ENCODE measurements at places on chromosomes 6 and 20. TPM values are rescaled to one million over a fixed set of nuclear protein-coding genes. Genes with fewer than 3 reads are reported as not detected.

TOX2 gene
- 5.2 TPM for total RNA-seq

LY6G6C gene
- not detected for total RNA-seq

RNF114 gene
- total RNA-seq, result 153 TPM

BMP6 gene
- total RNA-seq, result 3.2 TPM

KCNK17 gene
- not detected for total RNA-seq

OR2J3 gene
- not detected for total RNA-seq

C6orf163 gene
- total RNA-seq, result 2.0 TPM

WFDC10B gene
- not detected for total RNA-seq

HACE1 gene
- 27.7 TPM for total RNA-seq

DSP gene
- 802 TPM for total RNA-seq

STXBP5 gene
- 33.9 TPM for total RNA-seq

PDYN gene
- total RNA-seq, result not detected

PRSS16 gene
- 1.2 TPM for total RNA-seq

SLCO4A1 gene
- 45.9 TPM for total RNA-seq

OR2H2 gene
- not detected for total RNA-seq

ZNF391 gene
- 14.2 TPM for total RNA-seq

TRERF1 gene
- total RNA-seq, result 20.6 TPM

HFE gene
- total RNA-seq, result 7.6 TPM

TRIM31 gene
- not detected for total RNA-seq

KHDRBS2 gene
- total RNA-seq, result 1.7 TPM

OR12D3 gene
- total RNA-seq, result not detected

ADGRG6 gene
- 22.6 TPM for total RNA-seq

MLIP gene
- not detected for total RNA-seq

SLC23A2 gene
- total RNA-seq, result 14.7 TPM

TMEM170B gene
- total RNA-seq, result 2.5 TPM

BANF2 gene
- total RNA-seq, result not detected

TEAD3 gene
- total RNA-seq, result 29.0 TPM

WFDC2 gene
- total RNA-seq, result 2.2 TPM

DOK5 gene
- 2.5 TPM for total RNA-seq

OOEP gene
- not detected for total RNA-seq

LAMA2 gene
- total RNA-seq, result 91.1 TPM

CYP39A1 gene
- 5.4 TPM for total RNA-seq

CAP2 gene
- total RNA-seq, result 9.6 TPM

TBPL1 gene
- 17.7 TPM for total RNA-seq

FAM83C gene
- total RNA-seq, result 16.9 TPM

PNPLA1 gene
- total RNA-seq, result not detected

HS3ST5 gene
- not detected for total RNA-seq

PHACTR2 gene
- 61.6 TPM for total RNA-seq

SIRPB2 gene
- 2.9 TPM for total RNA-seq
